GM03348 (cell line): ENCODE measurements at places on chromosomes 3 and 15.

GRCh38 chr15:34436126-34436955, 1.3 kb downstream of the GOLGA8A start:
- peak; percentile 13 for DNase-seq

DNA sequence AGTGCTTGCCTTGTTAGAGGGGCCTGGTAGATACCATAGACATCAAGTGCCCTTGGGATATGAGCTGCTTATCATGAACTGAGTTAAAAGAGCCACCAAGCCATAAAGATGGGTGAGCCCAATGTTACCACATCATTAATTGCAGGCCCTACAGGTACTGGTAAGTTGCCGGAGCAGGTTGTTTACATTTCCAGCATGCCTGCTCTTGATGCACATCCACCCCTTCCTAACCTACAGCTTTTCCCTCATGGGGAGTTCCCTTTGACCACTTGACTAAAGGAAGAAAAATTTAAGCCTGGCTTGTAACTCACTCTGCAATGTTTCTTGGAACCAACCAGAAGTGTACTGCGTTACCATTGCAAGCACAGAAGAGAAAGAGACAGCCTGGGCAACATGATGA, 24.7 kb upstream of the ULK4 start:
- no peak for DNase-seq

- no peak for DNase-seq
Measured at GRCh38 chr3:16824081-16824696, 60.6 kb upstream of the PLCL2 start.

- DNase-seq, result no peak
Measured at GRCh38 chr3:171160325-171160724, 133.8 kb upstream of the SLC2A2 start.
